ENCODE measurements at places on chromosomes 7 and 10.

GRCh38 chr7:99614495-99614894, 2.3 kb upstream of the ZSCAN25 start:
- DNase-seq = no peak

DNA sequence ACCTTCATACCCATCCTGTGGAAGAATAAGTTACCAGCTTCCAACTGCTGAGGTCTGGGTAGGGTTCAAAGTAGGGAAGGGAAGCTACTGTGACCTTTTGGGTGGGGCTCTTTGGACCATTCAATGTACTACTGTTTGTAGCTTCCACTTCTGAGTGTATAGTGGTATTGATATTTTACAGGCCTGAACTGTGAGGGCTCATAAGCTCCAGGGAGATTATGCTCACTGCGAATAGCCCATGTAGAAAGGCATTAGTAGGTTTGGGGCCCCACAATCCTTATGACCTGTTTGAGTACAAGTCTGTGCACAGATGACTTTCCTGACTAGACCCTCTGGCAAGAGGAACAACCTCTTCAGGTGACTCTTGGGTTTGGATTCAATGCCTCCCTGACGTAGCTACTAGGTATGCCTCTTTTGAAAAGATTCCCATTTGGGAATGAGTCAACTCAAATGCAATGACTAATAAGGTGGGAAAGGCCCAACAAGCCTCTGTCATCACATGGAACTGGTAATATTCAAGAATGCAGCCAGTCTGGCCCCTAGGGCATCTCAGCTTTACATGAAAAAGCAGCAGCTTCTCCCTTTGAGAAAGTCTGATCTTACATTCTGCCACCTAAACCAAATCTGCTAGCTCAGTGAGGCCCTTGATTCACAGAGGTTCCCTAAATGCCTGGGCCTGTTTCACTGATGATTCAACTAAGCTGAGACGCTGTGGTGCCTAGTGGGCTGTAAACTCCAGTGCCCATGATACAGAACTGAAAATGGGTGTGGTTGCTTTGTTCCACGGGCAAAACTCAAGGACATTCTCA, 79.8 kb downstream of the ABI1 start:
- DNase-seq = peak; percentile 84

- peak; percentile 93 for DNase-seq
These were observed 13.1 kb downstream of the GNAI1 start for GRCh38 chr7:80147543-80148391.

- DNase-seq = no peak
These were observed 161.1 kb downstream of the BMPER start for GRCh38 chr7:34066411-34066810.

DNA sequence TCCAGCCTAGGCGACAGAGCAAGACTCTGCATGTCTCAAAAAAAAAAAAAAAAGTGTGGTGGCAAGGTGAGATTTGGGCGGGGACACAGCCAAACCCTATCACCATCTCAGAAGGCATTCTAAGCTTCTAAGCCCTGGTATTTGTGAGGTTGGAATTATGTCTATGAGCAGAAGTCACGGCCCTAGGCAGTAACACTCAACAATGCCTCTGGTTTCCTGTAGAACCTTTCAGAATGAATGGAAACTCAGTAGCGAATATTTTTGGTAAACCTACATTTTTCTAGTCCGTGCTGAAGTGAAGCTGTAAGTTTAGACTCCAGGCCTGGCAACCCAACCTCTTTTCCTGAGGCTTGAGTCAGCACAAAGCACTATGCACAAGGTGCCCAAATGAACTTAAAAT, 88.3 kb downstream of the FAM107B start:
- DNase-seq = peak; percentile 63

- DNase-seq = no peak
These were observed 218.0 kb downstream of the WDR37 start for GRCh38 chr10:1274111-1274661.

All from BJ (cell line).